ENCODE measurements at places on chromosomes 13 and 19. TPM values are rescaled to one million over a fixed set of nuclear protein-coding genes. Genes with fewer than 3 reads are reported as not detected.

GRCh38 chr13:40206241-40207000, 460.0 kb downstream of the FOXO1 start:
- DNase-seq, result peak; percentile 35

DNA sequence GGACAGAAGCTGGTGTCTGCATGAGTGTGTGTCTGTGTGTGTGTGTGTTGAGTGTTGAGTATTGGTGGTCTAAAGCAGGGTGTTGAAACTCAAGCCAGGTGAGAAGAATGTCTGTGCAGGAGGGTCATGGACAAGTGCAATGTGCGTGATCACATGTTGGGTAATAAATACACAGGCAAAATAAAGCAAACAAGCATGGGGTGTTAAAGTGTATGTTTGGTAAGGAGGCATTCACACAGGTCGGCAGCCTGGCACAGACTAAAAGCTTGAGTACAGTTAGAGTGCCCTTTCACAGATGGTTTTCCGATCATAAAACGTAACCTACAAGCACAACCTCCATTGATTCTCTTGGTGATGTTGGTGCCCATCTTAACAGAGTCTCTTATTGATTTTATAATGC, 476.9 kb upstream of the KLHL1 start:
- DNase-seq, result no peak

GRCh38 chr13:69677343-69677742, 430.3 kb upstream of the ATXN8OS start:
- no peak for DNase-seq

ZNF20 gene
- 1.6 TPM for total RNA-seq

DNA sequence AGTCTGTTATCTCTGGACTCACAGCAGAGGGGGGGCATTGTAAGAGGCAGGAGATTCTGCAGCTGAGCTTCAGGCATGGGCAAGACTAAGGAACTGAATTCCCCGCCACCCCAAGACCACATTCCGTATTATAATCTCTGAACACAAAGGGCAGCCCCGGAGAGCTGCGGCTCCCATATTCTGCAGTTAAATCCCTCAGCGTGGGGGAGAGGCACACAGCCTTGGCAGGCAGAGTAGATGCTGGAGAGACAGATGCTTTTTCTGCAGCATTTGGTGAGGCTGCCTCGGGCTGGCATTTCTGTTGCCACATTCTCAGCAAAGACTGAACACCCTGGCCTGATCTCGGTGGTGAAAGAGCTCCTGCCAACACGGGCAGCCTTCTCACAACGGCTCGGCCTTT, 12.9 kb downstream of the CHAF1A start:
- DNase-seq, result peak; percentile 56
